Lung (tissue), 17 donors: ENCODE measurements at places on chromosomes 13 and 19.

DNA sequence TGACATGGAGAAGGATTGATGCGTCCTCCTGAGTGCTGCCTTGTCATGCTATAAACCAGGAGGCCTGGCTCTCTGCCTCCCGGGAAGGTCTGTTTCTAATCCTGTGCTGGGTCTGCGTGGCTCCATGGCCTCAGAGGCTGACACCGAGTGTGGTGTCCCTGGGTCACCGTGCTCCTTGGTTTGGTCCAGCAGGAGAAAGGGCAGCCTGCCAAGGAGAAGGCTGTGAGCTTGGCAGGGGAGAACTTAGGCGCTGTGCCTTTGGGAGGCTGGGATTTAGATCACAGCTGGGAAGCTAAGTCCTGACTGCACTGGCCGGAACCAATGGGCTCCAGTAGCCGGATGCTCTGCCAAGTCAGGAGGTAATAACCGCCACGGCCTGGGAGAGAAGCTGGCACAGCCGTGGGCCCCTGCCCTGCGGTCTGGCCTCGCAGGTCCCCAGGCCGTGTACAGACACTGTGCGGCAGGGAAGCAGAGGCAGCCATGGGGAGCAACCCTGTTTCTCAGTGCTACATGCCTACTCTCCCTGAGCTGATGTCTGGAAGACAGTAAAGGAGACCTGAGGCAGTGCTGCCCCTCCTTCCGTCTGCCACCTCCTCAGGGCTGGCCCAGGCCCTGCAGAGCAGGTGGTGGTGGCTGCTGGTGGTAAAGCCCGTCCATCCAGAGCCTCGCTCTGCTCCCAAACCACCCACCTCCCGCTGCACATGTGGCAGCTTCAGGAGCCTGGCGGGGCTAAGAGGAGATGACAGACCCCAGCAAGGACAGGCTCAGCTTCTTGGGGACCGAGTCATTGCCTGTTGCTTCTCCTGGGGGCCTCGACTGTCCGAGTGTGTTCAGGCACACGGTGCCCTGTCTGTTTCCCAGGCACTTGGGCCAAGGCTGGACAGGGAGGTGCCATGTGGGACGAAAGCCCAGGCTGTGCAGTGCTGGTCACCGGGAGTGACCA, 44.9 kb downstream of the C13orf46 start:
- peak; percentile 87 for DNase-seq

- no peak for DNase-seq
Observed at GRCh38 chr19:50994129-50994528, 7.3 kb downstream of the KLK8 start.

DNA sequence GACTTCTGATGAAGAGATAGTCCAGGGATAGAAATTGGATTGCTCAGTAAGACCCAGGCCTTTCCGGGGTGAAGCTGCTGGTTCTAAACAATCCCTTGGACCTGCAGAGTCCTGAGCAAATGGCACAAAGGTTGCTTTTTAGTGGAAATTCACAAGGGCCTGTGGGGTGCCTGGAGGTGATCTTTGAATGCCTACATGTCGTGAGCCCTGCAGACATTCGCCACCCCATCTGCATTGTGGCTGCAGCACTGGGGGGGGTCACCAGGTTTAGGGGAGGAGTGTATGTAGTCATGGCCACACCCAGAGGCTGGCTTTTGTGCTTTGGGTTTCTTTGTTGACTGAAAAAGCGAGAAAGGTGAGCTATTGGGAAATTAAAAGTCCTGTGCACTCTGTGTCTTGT, 41.4 kb downstream of the SLC7A9 start:
- DNase-seq, result no peak

DNA sequence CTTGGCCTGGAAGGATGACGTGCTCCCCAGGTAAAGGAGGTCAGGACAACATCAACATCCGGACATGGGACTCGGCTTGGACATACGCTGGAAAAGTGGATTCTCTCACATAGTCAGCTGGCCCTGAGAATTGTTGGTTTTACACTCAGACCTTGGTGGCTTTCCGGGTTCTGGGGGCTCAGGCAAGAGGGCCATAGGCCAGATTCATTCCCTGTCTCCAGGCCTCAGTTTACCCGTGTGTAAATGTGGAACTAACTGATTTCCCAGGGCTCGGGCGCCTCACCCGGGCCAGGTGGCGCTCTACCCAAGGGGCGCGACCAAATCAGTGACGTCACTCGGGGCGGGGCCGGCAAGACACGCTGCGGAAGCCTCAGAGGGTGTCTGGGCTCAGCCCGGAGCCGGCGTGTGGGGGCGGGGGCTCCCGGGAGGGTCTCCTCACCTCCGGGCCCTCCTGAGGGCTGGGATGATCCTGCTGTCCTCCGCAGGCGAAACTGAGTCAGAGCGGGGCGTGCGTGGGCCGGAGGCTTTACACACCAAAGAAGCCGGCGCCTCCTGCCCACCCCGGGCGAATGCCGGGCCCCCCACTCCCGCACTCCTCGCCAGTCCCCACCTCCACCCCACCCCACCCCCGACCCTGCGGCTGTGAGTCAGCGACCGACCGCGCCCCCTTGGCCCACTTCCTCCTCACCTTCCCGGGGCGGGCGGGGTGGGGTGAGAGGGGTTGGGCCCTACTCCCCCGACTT, 862 bp upstream of the VASP start:
- peak; percentile 91 for DNase-seq

DNA sequence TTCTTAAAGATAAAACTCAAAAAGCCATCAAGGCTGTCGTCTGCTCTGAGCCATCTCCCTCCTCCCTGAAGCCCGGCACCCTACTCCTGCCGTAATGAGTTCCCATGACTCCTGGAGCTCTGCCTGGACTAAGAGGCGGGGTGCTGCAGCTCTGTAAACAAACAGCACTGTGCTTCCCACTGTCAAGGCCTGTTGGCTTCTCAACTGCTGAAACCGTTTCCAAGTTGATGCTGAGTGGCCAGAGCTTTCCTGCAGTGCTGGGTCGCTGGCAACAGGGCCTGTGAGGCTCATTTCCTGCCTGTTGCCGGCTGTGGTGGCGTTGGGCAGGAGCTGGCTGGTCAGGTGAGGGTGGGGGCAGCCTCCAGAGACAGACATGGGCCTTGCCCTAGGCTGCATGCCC, 26.7 kb upstream of the ISYNA1 start:
- peak; percentile 98 for DNase-seq

- no peak for DNase-seq
Observed at GRCh38 chr13:36131931-36132297, 732 bp upstream of the DCLK1 start.

DNA sequence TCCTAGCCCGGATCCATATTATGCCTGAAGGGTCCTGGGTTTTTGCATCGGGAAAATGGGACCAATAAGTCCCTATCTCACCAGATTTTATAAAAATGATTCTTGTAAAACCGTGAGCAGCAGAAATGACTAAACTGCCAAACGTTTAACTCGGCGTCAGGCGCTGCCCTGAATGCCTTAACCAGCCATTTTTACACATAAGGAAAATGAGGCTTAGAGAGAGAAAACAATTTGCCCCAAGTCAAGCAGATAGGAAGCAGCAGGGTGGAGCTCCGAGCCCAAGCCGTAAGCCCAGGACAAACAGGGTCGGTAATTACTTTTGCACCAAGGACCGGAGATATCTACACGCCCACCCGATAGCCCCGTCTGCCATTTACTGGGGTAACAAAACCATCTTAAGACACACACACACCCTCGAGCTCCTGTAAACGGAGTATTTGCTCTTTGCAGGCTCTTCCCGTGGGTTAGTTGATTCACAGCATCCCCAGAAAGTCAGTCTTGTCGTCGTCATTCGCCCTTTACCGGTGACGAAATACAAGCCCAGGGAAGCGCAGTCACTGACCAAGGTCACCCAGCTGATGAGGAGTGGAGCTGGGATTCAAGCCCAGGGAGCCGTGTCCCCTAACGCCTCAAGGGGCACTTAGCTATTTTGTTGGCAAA, 16.0 kb upstream of the MRI1 start:
- no peak for DNase-seq

GRCh38 chr13:85659493-85659892, 139.7 kb downstream of the SLITRK6 start:
- DNase-seq, result no peak

GRCh38 chr13:28237944-28238343, 99.6 kb downstream of the PAN3 start:
- no peak for DNase-seq

DNA sequence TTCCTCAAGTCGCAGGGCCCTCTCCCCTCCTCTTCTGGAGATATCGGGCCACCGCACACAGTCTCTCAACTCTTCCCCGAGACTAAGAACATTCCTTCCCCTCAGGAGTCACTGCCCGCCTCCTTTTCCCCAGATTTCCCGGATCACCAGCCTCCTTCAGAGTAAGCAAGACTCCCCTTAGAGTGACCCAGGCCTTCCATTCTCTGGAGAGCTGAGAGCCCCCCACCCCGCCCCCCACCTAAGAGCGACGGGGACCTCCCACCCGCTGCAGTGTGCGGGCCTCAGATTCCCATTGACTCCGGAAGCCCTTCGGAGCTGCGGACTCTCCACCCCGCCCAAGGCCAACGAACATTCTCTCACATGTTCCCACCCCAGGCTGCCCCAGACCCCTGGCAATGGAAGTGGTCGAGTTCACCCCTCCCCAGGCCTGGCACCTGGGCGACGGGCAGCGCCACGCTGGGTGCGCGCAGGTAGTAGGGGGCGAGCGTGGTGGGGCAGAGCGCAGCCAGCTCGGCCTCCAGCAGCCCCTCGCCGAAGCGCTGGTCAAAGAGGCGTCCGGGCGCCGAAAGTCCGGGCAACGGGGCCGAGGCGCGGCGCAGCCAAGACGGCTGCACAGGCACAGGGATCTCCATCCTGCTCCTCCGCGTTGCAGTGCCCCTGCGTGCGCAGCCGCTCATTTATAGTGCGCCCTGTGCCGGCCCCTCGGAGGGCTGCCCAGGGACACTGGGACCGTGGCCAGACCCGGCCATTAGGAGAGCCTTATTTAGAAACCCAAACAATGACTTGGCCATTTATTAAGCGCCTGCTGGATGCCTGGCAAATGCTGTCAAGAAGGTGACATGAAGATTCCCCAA, at the start of gene HSPB6:
Gene HSPB6 (minus strand): TSS at position 653 of the 854 bp plus-strand sequence. CDS start 21 bp downstream, at position 632.
- DNase-seq, result peak; percentile 92

GRCh38 chr13:49638030-49638743, 9.9 kb downstream of the ARL11 start:
- DNase-seq, result no peak

- no peak for DNase-seq
Observed at GRCh38 chr13:99205621-99206220, 5.1 kb downstream of the UBAC2 start.

DNA sequence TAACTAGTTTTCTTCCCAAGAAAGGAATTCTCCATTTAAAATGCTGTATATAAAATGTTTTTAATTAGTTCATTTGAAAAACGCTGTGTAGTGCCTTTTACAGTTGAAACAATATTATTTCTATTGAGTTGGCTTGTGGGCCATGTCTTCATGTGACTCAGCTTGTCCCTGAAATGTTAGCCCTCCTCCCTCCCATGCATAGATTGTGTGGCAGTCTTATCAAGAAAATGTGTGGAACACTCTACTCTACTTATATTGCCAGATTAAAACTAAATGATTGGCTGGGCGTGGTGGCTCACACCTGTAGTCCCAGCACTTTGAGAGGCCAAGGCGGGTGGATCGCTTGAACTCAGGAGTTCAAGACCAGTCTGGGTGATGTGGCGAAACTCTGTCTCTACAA, 33.4 kb downstream of the TFDP1 start:
- no peak for DNase-seq

GRCh38 chr13:97329331-97329730, 104.6 kb upstream of the RAP2A start:
- DNase-seq, result peak; percentile 69

DNA sequence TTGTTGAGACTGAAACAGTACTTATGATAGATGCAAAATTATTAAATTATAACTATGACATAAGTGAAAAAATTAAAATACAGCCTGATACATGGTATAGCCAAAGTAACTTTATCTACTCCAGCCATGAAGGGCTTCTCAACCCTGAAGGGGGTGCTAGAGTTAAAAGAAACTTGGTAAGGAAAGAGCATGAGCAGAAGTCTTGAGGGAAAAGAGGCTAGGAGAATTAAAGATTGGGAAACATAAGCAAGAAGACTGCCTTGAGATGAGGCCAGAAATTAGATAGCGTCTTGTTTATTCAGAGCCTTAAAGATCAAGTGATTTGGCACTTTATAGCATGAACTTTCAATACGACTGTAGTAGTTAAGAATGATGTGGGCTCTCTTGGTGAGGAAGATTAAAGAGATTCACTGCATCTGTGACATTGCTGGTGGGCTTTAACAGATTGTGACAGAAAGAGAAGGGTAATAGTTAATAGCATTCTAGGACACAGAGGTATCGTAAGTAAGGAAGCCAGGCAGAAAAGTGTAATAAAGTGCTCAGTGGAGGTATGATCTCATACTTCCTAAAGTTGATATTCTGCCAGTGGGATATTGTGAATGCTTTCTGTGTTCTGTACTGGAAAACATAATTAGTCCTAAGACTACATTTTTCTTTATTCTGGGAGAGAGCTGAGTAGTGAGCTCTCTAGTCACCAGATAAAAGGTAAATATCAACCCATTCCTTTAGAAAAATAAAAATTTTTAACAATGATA, 385.4 kb upstream of the PRR20A start:
- no peak for DNase-seq

GRCh38 chr13:61927648-61928047, 512.0 kb upstream of the PCDH20 start:
- DNase-seq, result peak; percentile 38

GRCh38 chr13:59771272-59771671, 392.5 kb downstream of the DIAPH3 start:
- DNase-seq, result peak; percentile 40

DNA sequence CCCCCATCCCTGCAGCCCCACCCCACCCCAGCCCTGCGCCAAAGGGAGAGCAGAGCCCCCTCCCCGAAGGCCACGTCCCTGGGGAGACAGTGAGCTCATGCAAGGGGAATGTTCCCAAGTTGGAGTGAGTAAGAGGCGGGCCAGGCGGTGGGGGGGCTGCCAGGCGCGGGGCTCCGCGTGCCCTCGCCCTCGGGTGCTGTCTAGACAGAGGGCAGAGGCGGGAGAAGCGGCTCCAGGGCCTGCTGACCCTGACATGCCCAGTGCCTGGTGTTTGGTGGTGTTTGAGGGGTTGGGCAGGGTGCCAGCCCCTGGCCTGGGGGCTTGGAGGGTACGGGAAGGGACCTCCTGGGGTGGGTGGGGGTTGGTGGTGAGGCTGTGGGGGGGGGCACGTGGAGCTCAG, 1.0 kb downstream of the FSTL3 start:
- peak; percentile 53 for DNase-seq

GRCh38 chr13:45828256-45828968, 23.1 kb downstream of the SIAH3 start:
- no peak for DNase-seq

- DNase-seq, result no peak
Observed at GRCh38 chr19:3879656-3880055, 829 bp upstream of the ATCAY start.

- DNase-seq, result no peak
Observed at GRCh38 chr13:40306817-40307216, 359.6 kb downstream of the FOXO1 start.

- no peak for DNase-seq
Observed at GRCh38 chr13:42363941-42364612, 92.1 kb downstream of the AKAP11 start.

DNA sequence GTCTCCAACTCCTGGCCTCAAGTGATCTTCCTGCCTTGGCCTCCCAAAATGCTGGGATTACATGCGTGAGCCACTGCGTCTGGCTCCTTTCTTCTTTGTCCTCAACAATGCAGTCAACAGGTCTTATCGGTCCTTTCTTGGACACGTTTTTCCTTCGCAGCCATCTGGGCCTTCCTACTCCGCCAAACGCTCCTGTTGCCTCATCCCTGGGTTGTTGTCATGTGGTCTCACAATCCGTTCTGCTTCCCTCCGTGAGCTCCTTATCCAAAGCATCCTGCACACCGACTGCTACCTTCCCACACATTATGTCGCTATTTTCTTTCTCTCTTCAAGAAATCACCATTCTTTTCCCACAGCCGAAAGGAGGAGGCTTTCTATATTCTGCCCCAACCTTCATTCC, 306.8 kb downstream of the DCLK1 start:
- no peak for DNase-seq
